ENCODE measurements at places on chromosomes 6 and 20.

- DNase-seq: no peak
Measured at GRCh38 chr20:2140561-2140960, 38.9 kb downstream of the STK35 start.

DNA sequence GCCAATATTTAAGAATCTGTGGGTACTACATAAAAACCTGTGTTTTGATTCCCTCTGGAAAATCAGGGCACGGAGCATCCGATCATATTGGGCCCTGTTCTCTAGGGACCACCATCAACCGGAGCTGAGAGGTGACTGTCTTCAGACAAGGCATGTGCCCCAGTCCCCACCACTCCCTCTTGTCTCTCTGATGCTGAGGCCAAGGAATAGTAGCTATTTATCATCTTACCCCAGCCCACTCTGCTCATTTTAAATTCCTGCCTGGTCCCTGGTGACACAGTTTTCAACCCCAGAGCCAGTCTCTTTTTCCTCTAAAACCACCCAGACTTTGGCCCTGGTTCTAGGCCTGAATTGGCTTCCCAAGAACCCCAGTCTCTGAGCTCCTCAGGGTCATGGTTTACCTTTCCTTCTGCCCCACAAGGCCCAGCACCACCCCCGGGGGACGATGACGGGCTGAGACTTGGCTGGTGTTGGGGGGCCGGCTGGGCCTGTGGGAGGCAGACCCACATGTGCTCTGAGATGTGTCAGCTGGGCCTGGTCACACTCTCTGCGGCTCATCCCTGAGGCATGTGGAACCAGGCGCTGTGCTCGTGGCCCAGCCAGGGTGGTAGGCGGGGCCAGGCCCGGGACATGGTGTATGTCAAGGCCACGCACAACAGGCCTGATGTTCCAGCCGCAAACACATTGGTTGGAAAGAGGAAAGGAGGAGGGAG lies 114.4 kb downstream of the CEBPB start:
- peak; percentile 86 for DNase-seq

DNA sequence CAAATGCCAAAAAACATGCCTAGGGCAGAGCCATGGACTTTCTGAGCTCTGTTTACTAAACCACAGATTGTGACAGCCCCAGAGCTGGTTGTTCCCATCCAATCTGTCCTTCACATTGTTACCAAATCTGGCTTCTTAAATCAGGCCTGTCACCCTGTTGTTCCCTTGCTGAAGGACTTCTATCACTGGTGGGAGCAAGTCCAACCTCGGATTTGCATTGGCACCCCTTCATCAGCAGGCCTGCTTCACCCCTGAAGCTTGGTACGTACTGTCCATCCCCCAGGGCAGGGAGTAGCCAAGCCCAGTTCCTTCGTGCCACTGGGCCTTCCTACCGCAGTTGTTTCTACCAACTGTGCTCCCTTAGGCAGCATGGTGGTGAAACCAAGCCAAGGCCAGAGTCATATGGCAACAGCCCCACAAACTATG lies 357.3 kb upstream of the JARID2 start:
- DNase-seq: no peak

DNA sequence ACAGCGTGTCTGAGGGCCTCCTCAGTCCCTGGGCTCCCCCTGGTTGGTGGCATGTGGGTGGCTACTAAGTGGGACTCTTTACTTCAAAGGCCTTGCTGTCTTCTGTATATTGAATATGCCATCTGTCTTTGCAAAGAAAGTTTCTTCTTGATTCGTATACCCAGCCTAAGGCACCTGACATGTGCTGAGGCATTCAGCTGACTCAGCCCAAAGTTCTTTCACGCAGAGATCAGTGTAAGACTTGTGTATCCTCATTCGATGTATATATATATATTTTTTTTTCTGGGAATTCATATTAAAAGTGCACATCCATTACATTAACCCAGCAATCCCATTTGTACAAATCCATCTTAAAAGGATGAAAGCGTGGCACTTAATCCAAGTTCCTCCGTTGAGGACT lies 115.1 kb upstream of the PMEPA1 start:
- no peak for DNase-seq

DNA sequence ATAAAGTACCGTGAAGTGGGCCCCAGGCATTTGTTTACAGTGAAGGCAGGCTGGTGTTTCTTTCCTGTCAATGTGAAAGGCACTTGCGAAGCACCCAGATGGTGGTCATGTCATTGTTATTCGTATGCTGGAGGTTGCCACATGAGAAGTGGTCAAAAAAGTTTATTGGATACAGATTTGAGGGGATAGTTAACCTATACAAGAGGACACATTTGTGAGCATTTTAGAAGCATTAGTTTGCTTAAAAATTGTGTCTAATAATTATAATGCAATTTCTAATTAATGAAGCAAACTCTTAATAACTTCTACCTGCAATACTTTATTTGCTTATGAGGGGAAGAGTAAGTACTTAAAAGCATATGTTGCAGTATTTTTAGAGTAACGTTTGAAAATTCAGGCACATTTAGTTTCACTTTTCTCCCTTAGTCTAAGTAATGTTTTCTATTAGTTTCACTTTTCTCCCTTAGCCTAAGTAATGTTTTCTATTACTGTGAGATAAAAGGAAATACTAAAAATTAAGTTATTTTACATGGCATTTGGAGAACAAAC lies 120.7 kb upstream of the CLDN20 start:
- DNase-seq: no peak

DNA sequence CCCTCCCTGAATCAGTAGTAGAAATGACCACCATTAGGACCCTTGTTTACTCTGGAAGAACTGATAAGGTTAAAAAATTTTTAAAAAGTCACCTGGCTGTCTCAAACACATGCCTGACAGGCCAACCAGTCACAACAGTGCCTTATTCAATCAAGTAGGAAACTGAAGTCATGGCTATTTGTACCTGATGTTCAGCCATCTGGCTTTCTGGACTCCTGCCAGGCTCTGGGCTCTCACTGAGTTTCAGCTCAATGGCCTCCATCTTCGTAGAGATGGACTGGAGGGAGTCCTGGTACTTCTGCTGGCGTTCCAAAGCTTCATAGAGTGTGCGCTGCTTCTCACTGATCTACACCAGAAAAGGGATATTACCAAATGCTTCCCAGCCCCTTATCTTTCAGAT lies 343.8 kb downstream of the SYNE1 start:
- DNase-seq: no peak

GRCh38 chr6:136701045-136701444 lies 91.2 kb downstream of the MAP3K5 start:
- no peak for DNase-seq

DNA sequence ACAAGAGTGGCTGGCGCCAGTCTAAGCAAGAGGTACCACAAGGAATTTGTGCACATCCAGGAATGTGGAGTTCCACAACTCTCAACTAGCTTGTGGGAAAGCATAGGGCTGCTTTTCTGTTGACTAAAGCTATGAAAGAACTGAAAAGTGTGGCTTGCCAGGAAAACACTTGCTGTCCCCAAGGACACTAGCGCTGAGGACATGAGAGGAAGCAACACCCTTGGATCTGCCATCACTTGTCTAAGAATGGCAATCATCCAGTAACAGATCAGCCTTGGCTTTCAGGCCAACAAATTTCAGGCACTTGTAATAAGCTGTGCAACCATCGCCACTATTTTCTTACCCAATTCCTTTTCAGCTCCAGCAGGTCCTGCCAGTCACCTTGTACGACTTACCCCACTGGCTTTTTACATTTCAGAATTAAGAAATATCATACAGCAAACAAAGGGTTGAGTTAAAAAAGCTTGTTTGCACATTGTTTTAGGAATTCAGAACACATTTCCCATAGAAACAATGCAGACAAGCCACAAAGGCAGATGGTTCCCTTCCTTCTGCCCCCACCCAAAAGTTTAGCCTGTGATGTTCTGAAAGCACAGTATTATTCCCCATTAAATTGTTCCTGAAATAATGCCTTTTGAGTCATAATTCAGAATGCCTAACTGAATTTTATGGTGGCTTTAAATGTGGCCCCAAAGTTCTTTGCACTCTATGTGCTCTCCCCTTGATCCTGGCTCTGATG lies 57.9 kb upstream of the SSTR4 start:
- no peak for DNase-seq

DNA sequence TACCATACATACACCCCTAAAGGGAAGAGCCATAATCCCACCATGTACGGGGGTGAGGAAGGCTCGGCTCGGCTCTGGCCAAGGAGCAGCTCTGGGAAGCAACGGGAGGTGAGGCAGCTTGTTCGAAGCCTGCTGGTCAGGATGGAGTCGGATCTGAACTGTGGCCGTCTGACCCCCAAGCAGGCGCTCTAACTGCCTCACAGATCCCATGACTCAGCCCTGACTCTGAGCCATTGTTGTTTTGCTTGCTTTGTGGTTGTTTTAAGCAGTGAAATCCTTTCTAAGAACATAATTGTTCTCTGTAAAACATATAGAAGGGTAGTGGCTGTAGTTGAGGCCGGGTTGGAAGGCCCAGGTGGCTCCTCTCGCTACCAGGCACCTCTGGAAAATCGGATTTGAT lies 10.9 kb downstream of the C6orf132 start:
- no peak for DNase-seq

GRCh38 chr6:159014406-159014805 lies 14.4 kb upstream of the RSPH3 start:
- no peak for DNase-seq

GRCh38 chr6:116060572-116061283 lies at the start of gene FRK:
Gene FRK, minus strand, starts transcription at chr6:116060891. Its CDS starts 580 bp downstream, at chr6:116060311.
- DNase-seq: no peak

GRCh38 chr20:39338469-39339376 lies 376.6 kb downstream of the DHX35 start:
- DNase-seq: no peak

GRCh38 chr6:156308604-156309003 lies 468.6 kb upstream of the ARID1B start:
- no peak for DNase-seq

- no peak for DNase-seq
Measured at GRCh38 chr6:157527471-157527907, 146.5 kb downstream of the ZDHHC14 start.

- DNase-seq: no peak
Measured at GRCh38 chr6:30044630-30045029, 16.4 kb upstream of the POLR1H start.

GRCh38 chr20:47353692-47354463 lies 2.6 kb downstream of the ZMYND8 start:
- DNase-seq: no peak

DNA sequence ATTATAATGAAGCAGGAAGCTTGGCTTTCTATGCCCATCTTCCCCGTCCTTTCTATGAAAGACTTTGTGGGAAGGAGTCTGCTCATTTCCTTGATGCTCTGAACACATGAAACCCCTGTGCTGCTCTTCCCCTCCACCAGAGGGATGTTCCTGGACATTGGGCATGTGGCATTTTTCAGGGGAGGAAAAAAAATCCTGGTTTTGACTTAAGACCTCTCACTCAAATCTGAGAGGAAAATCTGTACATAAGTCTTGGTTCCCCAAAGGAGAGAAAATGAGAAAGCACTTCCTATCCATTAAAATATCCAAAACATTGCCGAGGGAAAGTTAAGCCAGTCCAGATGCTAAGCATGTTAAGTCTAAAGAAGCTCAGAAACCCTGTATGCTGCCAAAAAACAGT lies 393.0 kb downstream of the PAX1 start:
- DNase-seq: no peak

GRCh38 chr20:32319100-32319499 lies 39.0 kb upstream of the ASXL1 start:
- DNase-seq: no peak

- peak; percentile 23 for DNase-seq
Measured at GRCh38 chr20:15446373-15446772, 1109.0 kb upstream of the FLRT3 start.

GRCh38 chr6:112257178-112257855 lies 3.0 kb upstream of the LAMA4 start:
- DNase-seq: no peak

GRCh38 chr20:45860560-45861220 lies 3.3 kb downstream of the ZSWIM3 start:
- DNase-seq: no peak

DNA sequence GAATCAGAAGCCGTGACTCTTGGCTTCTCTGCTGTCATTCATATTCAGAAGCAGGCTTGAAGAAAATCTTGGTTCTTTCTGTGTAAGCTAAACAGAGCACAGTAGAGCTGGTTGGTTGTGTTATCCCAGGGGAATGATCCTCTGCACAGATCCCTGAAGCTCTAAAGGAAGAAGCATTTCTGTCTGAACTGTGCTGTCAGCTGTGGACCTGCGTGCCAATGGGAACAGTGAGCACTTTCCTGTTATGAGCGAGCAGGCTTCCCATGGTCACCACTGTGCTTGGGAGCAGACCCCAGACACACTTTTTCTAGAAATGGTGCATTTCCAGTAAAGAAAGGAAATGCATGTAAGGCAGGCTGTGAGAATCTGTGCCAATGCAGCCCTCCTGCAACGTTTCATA lies 490.2 kb downstream of the EPM2A start:
- no peak for DNase-seq

GRCh38 chr6:121971931-121972335 lies 427.5 kb upstream of the HSF2 start:
- DNase-seq: peak; percentile 25

DNA sequence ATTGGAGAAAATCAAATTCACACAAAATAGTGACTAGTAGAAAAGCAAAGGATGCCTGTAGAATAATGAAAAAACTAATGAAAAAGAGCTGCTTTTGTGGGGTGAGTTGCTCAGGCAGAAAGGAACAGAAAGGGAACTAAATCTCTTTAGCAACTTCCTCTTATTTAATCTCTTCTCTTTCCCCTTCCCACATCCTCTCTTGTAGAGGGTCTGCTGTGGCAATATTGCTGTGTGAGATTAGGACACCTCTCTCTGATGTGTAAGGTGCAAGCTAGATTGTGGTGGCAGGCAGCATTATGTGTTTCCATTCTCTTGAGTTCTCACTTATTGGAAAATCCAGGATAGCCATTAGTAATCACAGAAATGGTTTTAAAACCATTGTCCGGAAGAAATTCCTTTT lies 49.7 kb downstream of the SYNE1 start:
- DNase-seq: no peak

DNA sequence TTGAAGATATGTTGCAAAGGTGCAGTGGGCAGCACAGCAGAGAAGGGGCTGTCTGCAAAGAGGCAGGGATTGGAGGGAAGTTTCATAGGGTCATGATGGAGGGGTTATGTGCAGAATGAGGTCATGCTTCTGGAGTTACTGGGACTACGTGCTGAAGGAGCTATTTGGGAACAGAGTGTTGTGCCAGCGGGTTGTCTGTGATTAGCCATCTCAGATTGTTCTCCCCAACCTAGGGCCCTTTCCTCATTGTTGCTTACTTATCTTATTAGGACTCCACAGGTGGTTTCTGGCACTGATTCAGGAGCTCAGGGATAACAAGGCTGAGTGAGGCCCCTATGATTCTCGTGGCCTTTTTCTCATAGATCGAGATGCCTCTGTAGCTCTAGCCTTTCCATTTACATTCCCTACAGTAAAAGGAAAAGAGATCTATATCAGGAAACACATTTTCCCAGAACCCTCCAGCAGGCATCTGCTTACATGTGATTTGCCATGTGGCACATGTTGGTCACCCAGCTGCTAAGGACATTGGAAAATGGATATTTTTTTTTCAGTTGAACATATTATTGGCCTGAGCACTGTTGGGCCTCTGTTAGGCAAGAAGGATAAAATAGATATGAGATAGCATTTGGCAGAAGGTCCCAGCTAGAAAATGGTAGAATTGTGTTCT lies 429.6 kb upstream of the PLCB4 start:
- no peak for DNase-seq
